T-helper 2 cell treated with Interferon-gamma antibody and Interleukin-4, amounts not matched to agents 5 μg/mL and 100 μg/mL, for 36 hours (primary cell): ENCODE measurements at places on chromosomes 7 and 10.

DNA sequence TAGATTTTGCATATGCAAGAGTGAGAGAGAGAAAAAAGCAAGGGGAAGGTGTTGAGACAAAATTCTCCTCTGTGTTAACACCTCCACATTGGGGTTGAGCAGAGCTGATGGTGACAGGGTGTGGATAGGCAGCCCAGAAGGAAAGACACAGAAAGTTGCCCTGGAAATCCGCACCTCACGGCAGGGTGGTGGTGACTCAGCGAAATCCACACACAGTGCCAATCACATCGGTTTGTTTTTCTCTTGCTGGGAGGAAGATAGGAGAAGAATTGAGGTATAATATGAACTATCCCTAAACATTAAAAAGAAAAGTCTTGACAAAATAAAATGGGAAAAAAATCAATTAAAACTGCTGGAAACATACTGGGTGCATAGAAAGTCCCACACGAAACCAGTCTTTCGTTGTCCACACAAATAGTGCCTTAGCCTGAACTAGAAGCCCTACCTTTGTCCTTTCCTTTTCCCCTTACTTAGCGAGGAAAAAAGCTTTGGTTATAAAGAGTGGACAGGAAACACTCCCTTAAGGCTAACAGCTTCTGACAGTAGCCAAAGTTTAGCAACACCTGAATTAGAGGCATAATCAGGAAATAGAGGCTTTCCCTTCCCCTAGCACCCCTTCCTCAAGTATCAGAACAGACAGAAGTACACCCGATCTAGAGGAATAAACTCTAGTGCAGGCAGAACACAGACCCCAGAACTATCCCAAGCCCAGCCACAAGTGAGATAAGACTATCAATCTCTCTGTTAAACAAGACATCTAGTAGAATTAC, 39.2 kb upstream of the DNAJC1 start:
- DNase-seq = no peak

DNA sequence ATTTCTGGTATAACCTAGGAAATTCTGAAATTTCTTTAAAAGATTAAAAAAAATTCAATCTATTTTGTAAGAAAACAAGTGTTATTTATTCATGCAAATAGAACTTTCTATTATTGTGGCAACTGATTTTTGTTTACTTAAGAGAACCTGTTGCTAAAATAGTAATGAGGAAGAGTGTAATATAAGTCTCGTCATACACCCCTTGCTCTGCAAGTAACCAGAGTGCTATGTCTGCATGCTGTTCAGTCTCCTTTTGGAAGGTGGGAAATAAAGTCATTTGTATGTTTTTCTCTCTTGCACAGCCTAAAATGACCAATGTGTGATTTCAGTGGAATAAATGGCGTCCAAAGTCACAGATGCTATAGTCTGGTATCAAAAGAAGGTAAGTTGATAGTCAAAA, 41.3 kb downstream of the PHTF2 start:
- DNase-seq = no peak

- peak; percentile 11 for DNase-seq
Observed at GRCh38 chr7:75617634-75618234, 121.0 kb downstream of the HIP1 start.

GRCh38 chr7:131683536-131684125, 127.2 kb upstream of the PODXL start:
- no peak for DNase-seq

DNA sequence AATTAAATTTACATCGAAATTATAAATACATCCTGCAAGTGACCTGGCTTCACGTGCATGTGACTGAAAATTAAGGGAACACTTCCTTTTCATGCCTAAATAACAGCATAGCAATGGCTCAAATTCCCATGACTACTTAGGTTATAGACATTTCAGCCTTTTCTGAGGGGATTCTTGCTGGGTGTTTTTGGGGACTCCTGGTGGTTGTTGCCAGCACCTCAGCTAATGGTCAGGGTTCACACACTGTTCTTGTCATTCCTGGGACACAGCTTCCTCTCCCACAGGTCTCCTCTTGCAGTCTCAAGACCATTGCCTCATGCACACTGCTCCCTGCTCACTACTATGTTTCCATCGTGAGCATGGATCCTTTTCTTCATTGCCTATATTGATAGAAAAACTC, 148.9 kb upstream of the GLI3 start:
- DNase-seq = no peak

DNA sequence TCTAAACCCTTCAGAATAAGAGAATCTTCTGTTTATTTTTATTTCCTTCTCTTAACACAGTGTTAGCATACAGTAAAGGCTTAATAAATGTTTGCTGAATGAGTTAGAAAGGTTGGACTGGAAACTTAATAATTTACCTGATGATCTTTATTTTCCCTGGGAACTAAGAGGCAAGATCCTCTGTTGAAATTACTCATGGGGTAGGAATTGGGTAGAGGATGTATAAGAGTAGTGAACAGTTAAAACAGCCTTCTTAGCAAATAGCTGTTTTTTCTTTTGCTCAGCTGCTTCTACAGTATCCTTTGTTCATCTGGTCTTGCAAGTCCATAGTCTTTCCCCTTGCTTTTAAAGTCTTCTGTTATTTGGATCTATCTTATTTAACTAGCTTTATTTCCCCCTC, 80.0 kb downstream of the AKAP9 start:
- DNase-seq = no peak

- DNase-seq = no peak
Observed at GRCh38 chr10:132972986-132973902, 30.9 kb upstream of the CFAP46 start.

- DNase-seq = no peak
Observed at GRCh38 chr10:10364902-10365301, 652.8 kb upstream of the CELF2 start.
